Chondrocyte (in vitro differentiated cells): ENCODE measurements at places on chromosomes 2 and 18. TPM values are rescaled to one million over a fixed set of nuclear protein-coding genes. Genes with fewer than 3 reads are reported as not detected.

DSG2 gene
- 16.1 to 45.0 TPM (median 43.7 TPM) in 3 replicates for total RNA-seq

RESP18 gene
- total RNA-seq, result not detected in 3 replicates

GALNT5 gene
- 14.2 to 30.0 TPM (median 14.4 TPM) in 3 replicates for total RNA-seq

EFR3B gene
- 2.1 to 6.1 TPM (median 2.4 TPM) in 3 replicates for total RNA-seq

TUBA3E gene
- not detected in 3 replicates for total RNA-seq

ANKMY1 gene
- 9.5 to 20.6 TPM (median 10.8 TPM) in 3 replicates for total RNA-seq

BCL2 gene
- total RNA-seq, result 4.2 to 8.6 TPM (median 8.4 TPM) in 3 replicates

VWA3B gene
- total RNA-seq, result not detected in 3 replicates

TXNDC2 gene
- 0.17 to 0.41 TPM (median 0.28 TPM) in 3 replicates for total RNA-seq

RPIA gene
- 8.6 to 9.0 TPM (median 8.9 TPM) in 3 replicates for total RNA-seq

TMEM200C gene
- 5.8 to 8.3 TPM (median 5.9 TPM) in 3 replicates for total RNA-seq

DCC gene
- not detected in 3 replicates for total RNA-seq

NEB gene
- 1.0 to 2.2 TPM (median 2.2 TPM) in 3 replicates for total RNA-seq

TTN gene
- not detected in 3 replicates for total RNA-seq

RAPGEF4 gene
- 0.54 to 2.3 TPM (median 0.57 TPM) in 3 replicates for total RNA-seq

SCN2A gene
- 1.8 to 2.8 TPM (median 1.9 TPM) in 3 replicates for total RNA-seq

HOXD8 gene
- not detected in 3 replicates for total RNA-seq

ZNG1B gene
- total RNA-seq, result 27.9 to 36.1 TPM (median 29.9 TPM) in 3 replicates

KCTD18 gene
- total RNA-seq, result 17.3 to 18.9 TPM (median 17.6 TPM) in 3 replicates

TRABD2A gene
- total RNA-seq, result 0.37 to 1.2 TPM (median 0.82 TPM) in 3 replicates

PFN4 gene
- 1.3 to 1.4 TPM (median 1.3 TPM) in 3 replicates for total RNA-seq

GALNT3 gene
- total RNA-seq, result 4.1 to 4.4 TPM (median 4.2 TPM) in 3 replicates

DHRS9 gene
- total RNA-seq, result not detected in 3 replicates

C2orf78 gene
- total RNA-seq, result not detected in 3 replicates

GALR1 gene
- not detected in 3 replicates for total RNA-seq

CD8B gene
- total RNA-seq, result not detected in 3 replicates

COLEC12 gene
- 2.1 to 17.8 TPM (median 2.2 TPM) in 3 replicates for total RNA-seq
